ENCODE measurements at places on chromosomes 5 and 9.

GRCh38 chr9:69885931-69886330, 65.3 kb downstream of the CFAP95 start:
- no peak for DNase-seq

- DNase-seq = no peak
Measured at GRCh38 chr9:128108269-128109049, 19.1 kb downstream of the PTGES2 start.

GRCh38 chr9:135565141-135565628, 3.6 kb downstream of the PAEP start:
- no peak for DNase-seq

GRCh38 chr5:112385566-112385965, 33.5 kb downstream of the EPB41L4A start:
- no peak for DNase-seq

GRCh38 chr5:153520952-153521351, 30.5 kb downstream of the GRIA1 start:
- DNase-seq = peak; percentile 41

DNA sequence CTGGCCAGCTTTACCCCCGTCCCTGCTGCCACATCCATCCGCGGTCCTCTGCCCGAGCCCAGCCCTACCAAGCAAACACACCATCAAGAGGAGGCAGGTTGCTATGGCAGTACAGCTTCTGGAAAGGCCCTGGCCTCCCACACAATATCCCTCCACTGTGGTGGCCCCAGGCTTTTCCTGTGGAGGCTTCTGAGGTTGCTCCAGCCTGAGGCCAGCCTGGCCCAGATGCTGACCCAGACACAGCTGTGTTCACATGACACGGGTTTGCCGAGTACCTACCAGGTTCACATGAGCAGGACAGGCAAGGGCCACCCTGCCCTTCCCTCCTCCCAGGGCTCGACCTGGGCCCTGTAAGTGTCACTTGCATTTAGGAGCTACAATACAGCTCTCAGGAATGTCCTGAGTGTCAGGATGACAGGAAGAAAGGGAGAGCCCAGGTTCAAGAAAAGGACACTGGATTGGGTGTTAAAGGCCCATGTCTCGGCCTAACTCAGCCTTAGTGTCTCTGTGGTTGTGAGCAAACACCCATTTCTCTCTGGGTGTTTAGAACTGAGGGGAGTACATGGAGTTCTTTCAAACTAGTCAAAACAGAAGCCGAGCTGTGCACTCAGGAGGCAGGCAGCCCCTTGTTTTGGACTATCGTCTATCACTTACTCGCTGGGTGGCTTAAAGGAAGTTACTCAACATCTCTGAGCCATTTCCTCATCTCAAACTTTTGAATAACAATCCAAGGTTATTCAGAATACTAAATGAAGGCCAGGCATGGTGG, 40.2 kb downstream of the NAIF1 start:
- DNase-seq = no peak

DNA sequence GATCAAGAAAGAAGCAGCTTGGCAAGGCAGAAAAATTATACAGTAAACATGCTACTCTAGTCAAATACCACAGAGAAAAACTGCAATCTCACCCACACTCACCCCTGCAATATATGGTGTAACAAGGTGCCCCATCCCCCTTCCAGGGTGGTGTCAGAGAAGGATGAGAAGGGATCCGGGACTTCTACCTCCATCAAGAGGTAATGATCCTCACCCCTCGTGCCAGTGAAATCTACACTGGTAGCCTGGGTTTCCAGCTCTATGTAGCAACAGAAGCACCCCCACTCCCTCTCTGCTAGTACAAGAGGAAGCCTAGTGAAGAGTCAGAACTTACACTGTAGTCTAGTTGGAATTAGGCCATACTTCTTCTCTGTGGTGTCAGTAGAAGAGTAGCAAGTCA, 18.9 kb downstream of the SLCO4C1 start:
- no peak for DNase-seq

- no peak for DNase-seq
Measured at GRCh38 chr9:4973902-4974301, 11.2 kb upstream of the JAK2 start.

DNA sequence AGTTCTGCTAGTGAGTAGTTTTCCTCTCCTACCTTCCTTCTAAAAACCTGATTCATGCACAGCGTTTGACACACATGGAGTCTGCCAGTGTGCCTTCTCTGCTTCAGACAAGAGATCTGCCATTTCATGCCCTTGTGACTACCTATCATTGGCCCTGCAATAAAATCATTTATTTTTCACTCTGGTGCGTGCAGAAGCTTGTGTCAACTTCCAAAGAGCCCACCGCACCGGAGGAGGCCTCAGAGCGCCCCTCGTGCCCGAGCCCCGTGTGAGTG, 13.7 kb downstream of the HNRNPH1 start:
- no peak for DNase-seq

GRCh38 chr5:75071100-75071499, 18.7 kb upstream of the GCNT4 start:
- no peak for DNase-seq

DNA sequence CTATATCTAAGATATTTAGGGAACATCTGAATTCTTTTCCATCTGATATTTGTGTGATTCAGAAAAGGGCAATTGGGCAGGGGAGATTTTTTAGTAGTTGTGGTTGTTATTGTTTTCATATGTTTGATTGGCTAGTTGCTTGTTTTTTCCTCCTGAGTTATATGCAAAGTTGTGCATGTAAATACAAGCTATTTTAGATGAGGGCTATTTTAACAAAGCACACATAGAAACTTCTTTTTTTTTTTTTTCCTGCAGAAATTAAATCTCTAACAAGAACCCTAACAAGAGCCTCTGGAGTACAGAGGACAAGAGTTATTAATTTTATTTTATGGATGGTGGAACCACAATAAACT, 559.1 kb downstream of the CETN3 start:
- DNase-seq = no peak

DNA sequence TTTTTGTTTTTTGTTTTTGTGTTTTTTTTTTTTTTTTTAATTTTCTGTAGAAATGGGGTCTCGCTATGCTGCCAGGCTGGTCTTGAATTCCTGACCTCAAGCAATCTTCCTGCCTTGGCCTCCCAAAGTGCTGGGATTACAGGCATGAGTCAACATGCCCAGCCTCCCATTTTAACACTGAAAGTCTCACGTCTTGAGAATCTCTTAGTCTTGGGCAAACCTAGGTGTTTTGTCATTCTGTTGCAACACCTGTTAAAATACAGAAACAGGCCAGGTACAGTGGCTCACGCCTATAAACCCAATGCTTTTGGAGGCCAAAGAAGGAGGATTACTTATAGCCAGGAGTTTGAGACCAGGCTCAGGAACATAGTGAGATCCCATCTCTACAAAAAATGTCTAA, 599.0 kb downstream of the TLR4 start:
- no peak for DNase-seq

- DNase-seq = no peak
Measured at GRCh38 chr9:102049586-102050246, 311.3 kb upstream of the GRIN3A start.

DNA sequence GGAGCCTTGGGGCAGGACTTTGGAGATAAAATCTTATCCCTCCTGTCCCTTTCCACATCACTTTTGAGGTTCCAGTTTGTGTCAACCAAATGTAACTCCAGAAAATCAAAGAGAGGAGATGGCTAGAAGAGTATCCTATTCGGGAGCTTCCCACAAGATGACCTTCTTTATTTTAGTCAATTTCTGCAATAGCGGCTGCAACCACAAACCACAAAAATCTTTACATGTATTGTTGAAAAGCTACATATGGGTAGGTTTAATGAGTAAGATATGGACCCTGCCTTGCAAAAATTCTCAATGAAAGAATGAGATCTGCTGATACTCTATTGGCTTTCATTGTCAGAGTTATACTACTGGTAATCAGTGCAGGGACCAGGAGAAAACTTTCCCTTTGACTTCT, 92.2 kb upstream of the MAMDC2 start:
- DNase-seq = peak; percentile 87

All from fibroblast of skin of back (primary cell).